SHP77 (cell line): ENCODE measurements at places on chromosomes 4 and X.

DNA sequence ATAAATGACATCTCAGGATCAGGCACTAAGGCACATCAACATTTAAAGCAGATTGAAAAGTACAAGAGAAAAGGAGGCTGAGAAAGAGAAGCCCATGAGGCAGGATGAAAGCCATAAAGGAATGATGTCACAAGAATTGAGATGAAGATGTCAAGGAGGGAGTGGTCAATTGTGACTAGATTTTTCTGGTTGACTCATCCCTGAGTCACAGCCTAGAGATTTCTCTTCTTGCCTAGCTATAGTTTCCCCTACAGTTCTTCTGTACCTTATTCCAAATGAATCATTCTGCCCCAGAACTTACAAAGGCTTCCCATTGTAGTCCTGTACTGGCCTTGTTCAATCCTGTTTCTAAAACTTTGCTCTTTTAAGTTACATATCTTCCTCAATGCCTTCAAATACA lies 3.4 kb upstream of the USP53 start:
- DNase-seq = no peak

- no peak for DNase-seq
Observed at GRCh38 chr4:149443537-149443936, 372.1 kb downstream of the IQCM start.

GRCh38 chr4:184728858-184729257 lies 5.0 kb downstream of the CENPU start:
- DNase-seq = no peak

GRCh38 chrX:42496239-42496638 lies 281.7 kb downstream of the PPP1R2C start:
- DNase-seq = no peak

DNA sequence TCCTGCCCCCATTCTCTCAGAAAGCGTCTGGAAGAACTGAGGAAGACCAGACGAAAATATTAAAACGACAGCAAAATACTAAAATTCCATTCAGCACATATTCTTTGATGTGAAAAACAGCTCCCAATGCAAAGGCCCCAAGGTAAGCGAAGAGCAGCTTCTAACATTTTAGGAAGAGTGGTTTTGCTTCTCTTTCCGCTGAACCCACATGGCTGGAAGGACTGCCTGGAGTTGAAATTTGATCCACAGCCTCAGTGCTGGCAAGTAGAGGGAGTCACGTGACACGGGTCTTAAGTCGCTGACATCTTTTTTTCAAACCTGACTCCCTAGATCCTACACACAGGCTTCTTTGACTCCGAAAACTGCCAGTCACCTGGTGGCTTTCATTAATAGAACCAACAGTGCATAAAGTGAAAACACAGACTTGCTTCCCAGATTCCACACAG lies at the start of gene FAM13A:
Gene FAM13A, minus strand, starts transcription at position 233 of the 446 bp plus-strand sequence. Its CDS starts 221 bp downstream, at position 12.
- DNase-seq = peak; percentile 81

DNA sequence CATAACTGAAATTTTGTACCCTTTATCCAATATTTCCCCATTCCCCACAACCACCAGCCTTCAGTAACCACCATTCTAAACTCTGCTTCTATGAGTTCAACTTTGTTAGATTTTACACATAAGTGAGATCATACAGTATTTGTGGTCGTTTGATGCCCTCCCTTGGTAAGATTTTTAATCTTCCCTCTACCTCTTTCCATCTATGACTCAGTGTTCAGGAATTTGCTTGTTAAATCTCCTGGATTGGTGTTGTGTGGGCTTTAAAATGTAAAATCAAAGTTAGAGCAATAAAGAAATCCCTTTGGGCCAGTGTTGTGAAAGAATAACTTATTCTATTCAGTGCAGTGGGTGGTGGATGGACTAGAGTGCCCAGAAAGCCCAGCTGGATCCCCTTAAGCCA lies 37.4 kb downstream of the SLC16A2 start:
- no peak for DNase-seq

- DNase-seq = no peak
Observed at GRCh38 chr4:145815626-145816025, 123.0 kb downstream of the ZNF827 start.

DNA sequence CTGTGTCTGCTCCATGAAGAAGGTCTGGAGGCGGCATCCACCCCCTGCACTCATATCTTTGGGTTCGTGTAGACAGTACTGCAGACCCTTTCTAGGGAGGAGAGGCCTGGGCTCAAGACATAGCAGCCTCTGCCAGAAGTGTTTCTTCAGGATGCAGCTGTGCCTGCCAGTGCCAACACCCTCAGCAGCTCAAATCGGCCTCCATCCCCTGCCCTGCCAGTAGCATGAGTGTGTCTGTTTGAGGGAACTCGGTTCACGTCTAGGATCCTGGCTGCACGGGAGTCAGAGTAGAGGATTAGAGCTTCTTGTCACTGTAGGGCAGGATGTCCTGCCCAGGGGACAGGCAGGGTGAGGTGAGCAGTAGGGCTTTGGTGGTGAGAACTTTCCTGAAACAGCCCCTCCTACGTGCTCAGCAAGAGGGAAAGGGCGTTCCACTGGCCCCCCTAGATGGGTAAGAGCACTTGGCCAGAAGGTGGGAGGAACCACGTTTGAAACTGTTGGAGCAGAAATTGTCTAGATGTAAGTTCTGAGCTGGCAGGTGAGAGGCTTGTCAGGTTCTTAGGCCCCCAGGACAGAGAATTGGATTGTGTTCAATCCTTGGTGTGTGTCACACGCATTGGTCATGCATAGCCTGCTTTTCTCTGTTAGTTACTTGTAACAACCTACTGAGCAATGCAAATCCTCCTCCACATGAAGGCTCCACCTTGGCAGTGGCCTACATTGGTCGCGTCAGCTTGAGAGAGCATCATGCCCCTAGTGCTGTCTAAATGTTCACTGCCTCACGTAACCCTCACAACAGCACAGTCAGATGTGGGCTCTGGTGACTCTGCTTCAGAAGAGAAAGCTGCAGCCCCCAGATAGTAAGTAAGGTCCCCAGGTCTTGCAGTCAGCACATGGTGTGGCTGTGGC lies 25.8 kb upstream of the FAM193A start:
- no peak for DNase-seq

GRCh38 chrX:24877288-24877664 lies 138.5 kb downstream of the ARX start:
- no peak for DNase-seq

- DNase-seq = no peak
Observed at GRCh38 chr4:185711726-185712125, 100.3 kb downstream of the SORBS2 start.

- DNase-seq = peak; percentile 65
Observed at GRCh38 chr4:76147454-76148141, 599 bp downstream of the NUP54 start.

- peak; percentile 34 for DNase-seq
Observed at GRCh38 chr4:181548873-181549575, 694.2 kb upstream of the TENM3 start.

DNA sequence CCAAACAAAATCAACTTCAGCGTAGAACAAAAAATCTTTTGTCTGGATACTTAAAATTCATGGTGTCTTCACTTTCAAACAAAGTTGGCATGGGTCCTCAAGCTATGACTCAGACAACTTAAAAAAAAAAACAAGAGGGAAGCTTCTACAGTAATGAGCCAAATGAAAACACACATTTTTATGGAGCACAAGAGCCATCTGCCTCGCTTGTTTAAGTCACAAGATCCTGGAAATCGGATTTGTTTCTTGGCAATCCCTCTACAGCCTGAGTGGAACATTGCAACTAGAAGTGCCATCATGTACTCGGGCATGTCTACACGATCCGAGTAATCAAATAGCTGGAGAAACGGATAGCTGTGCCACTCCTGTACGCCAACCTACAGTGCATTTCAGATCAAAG lies 22.6 kb downstream of the LAMP2 start:
- DNase-seq = no peak

DNA sequence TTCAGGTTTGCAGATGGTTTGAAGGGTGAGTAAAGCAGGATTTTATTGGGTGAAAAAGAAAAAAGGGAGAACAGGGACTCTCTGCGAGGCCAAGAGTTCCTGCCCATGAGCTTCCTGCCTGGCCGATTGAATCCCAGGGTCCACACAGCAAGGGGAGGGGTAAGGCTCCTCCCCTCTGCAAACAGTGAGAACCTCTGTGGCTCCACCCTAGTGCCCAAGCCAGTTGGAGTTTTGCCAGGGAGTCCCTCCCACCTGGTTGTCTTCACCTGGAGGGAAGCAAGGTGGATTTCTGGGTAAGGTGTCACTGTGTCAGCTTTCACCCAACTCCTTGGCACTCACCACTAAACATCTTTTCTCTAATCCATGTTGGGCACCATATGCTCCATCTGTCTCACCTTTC lies 70.9 kb downstream of the PDHA2 start:
- DNase-seq = no peak

DNA sequence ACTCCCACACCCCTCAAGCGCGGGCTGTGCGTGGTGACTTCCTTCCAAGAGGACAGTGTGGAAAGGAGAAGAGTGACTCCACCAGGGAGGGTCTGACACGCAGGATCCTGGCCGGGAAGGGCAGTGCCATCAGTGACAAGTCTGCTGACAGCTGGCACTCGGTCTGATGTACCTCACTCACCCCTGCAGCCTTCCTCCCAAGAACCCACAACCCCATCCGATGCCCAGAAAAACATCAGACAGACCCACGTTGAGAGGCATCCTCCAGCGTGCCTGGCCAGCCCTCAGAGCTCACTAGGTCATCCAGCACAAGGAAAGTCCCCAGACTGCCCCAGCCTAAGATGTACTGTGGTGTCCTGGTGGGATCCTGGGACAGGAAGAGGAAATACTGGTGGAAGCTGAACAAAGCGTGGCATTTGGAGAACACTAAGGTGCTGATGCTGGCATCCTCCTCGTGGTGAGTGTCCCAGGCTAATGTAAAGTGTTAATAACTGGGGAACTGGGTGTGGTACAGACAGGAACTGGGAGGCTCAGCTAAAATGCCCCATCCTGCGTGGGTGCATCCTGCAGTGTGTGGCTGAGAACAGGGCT lies 200.0 kb upstream of the PSAPL1 start:
- DNase-seq = no peak

DNA sequence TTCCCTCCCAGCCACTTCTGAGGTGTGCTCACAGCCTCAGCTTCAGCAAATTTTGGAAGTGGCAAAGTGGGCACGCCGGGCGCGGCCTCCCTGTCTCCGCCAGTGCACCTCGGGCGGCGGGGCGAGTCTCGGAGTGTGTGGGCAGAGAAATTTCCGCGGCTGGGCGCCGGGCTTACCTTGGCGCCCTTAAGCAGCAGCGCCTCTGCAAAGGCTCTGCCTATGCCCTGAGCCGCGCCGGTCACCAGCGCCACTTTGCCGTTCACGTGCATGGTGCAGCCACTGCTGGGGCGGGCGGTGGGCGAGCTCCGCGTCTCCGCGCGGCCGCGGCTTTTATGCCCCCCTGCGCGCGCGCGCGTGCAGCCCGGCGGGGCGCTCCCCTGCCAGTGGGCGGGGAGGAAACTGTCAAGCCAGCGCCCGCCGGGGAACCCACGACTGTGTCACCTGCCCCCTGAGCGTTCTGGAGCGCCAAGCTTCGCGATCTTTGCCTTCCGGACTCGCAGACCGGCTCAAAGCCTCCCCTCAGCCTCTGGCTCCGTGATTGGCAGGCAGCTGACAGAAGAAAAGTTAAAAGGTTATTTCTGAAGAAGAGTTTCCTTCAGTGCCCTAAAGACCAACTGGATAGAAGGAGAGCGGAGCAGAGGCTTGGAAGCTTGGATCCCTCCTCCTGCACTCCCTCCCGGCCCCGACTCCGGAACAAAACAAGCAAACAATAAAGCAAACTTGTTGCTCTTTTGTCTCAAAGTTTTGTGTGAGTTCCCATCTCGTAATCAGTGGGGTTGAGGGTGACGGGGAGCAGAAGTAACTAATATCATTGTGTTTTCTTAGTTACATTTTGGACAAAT lies at the start of gene HPGD:
Gene HPGD, minus strand, starts transcription at position 306 of the 842 bp plus-strand sequence. Its CDS starts 37 bp downstream, at position 269.
- peak; percentile 55 for DNase-seq

DNA sequence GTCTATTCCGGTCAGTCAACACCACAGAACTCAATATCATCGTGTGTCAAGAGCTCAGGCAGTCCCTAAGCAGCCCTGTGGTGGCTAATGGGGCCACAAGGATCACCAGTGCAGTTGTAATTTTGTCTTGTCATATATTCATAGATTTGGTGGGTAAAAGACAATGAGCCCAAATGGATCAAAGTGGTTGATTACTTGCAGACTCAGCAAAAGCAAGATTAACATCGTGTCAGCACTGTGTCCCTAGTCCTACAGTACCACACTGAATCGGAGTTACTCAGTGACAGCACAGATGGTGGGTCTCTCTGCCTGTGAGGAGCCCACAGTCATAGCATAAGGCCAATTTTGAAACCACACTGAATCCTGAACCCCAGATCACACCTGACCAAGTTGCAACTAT lies 8.7 kb downstream of the XAGE5 start:
- DNase-seq = no peak

DNA sequence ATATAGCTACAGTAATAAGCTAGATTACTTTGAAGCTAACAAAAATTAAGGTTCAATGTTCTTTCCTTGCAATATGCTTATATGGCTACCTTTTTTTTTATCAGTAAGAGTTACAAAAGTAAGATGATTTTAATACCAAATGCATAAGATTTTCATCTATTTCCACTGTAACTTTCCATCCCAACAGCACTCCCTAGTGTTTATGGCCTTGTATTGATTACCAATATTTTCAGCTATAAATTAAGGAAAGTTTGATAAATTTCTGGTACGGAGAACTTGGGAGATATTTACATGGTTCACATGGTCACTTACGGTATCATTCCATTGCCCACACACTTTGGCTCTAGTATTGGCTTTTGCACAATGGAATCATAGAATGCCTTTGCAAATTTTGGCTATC lies 448.9 kb upstream of the PABPC4L start:
- no peak for DNase-seq

DNA sequence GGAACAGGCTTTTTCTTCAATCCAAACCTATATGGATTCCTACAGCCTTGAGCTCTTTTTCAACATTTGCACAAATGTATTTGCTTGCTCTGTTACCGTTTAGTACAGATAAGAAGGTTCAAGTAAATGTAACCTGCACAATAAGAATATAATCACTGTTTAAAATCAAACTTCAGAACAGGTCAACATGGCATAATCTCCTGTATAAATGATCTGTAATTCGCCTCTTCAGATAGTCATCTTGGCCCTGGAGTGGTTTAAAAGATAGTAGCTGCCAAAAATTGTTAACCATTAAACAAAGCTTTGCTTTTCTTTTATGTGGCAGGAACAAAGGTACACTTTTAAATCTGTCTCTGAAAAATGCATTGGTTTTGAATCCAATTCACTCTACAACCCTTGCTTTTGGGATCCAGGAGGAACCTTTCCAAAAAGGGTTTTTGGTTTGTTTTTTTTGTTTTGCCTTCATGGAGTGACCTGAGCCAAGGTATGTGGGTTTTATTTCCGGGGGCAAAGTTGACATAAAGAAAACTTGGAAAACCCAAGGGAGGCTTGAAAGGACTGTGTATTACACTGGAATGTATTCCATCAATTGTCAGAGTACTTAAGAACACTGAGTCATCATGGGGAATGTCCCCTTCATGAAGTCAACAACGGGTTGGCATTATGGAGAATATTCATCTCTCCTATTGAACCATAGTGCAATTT lies 210.4 kb upstream of the HCCS start:
- no peak for DNase-seq
